CD4-positive, alpha-beta T cell treated with Interleukin-15 for 4 hours (primary cell): ENCODE measurements at places on chromosomes 12 and 14.

DNA sequence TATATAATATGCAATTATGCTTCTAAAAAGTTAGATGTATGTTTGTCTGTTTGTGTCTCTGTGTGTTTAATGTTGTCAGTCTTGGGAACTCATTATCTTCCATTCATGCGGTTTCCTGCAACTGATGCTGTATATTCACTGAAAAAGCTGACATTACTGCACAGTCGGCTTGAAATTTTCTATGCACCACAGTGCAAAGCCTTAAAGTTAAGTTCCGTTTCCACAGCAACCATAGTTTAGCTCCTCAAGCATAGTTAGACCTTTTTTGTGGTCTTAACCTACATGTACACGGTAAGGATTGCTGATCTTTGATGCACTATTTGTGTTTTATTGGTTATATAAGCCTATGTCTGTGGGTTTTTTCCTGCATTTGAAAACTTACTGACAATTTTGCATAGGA is 309.4 kb downstream of the KCNC2 start:
- DNase-seq: peak; percentile 39

- no peak for DNase-seq
These were observed 153.0 kb upstream of the DIO2 start for GRCh38 chr14:80364274-80364673.

DNA sequence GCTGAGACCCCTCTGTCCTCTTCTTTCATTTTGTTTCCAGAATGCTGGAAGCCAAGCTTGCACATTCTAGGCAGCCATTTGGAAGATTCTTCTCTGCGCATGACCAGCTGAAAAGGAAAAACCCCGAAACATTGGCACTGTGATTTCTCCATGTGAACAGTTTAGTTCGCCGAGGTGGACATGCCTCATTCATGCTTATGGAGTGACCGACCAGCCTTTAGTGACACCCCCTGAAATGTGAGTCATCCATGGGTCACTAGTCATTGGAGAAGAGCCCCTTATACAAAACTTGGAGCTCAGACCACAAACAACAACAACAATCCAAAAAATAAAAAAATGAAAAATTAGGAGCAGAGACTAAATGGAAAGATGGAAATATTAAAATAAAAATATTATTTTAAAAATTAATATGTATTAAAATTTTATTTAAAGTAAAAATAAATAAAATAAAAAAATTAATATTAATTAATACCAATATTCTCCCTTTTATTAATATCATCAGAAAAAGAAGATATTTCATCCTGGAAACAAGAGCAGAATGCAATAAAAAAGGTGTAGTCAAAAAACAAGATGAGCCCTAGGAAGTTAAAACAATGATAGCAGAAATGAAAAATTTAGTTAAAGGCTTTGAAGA is 9.5 kb upstream of the KRT7 start:
- DNase-seq: no peak

GRCh38 chr12:92208613-92209121 is 63.0 kb upstream of the BTG1 start:
- peak; percentile 84 for DNase-seq
